ENCODE measurements at places on chromosomes 2 and 18. TPM values are rescaled to one million over a fixed set of nuclear protein-coding genes. Genes with fewer than 3 reads are reported as not detected.

The CABLES1 gene
- 23.2 TPM for polyA plus RNA-seq

The DPP10 gene
- 12.1 TPM for polyA plus RNA-seq

The KIAA2012 gene
- polyA plus RNA-seq = 0.25 TPM

The FSIP2 gene
- polyA plus RNA-seq = 6.4 TPM

The BCL2 gene
- polyA plus RNA-seq = 19.8 TPM

The OSR1 gene
- 4.4 TPM for polyA plus RNA-seq

The LRRC30 gene
- polyA plus RNA-seq = 0.11 TPM

The LINC00305 gene
- polyA plus RNA-seq = 3.1 TPM

The SPC25 gene
- 15.5 TPM for polyA plus RNA-seq

The SAG gene
- polyA plus RNA-seq = 0.07 TPM

The MSH2 gene
- polyA plus RNA-seq = 69.7 TPM

The TRIM43 gene
- polyA plus RNA-seq = 0.44 TPM

The RAPGEF4 gene
- polyA plus RNA-seq = 7.9 TPM

The EHD3 gene
- 29.1 TPM for polyA plus RNA-seq

- no peak for DNase-seq
These were observed 67.5 kb upstream of the SCG2 start for GRCh38 chr2:223669453-223670225.

DNA sequence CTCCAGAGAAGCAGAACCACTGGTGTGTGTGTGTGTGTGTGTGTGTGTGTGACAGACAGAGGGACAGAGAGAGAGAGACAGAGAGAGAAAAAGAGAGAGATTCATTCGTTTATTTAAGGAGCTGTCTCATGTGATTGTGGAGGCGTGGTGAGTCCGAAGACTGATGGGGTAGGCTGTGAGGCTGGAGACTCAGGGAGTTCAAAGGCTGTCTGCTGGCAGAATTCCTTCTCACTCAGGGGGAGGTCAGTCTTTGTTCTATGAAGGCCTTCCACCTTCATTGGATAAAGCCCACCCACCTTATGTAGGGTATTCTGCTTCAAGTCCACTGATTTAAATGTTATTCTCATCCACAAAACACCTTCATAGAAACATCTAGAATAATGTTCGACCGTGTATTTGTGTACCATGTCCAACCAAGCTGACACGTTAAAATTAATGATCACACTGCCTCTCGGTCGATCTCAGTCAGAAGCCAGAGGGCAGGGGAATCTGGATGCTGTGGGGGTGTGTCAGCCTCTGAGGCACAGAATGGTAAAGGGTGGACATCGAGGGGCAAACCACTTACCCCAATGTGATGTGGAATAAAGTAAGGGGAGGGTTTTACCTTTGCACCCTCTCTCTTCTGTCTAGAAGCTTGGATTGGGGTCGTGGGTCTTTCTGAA is 275.6 kb downstream of the SLC4A3 start:
- DNase-seq = peak; percentile 30

DNA sequence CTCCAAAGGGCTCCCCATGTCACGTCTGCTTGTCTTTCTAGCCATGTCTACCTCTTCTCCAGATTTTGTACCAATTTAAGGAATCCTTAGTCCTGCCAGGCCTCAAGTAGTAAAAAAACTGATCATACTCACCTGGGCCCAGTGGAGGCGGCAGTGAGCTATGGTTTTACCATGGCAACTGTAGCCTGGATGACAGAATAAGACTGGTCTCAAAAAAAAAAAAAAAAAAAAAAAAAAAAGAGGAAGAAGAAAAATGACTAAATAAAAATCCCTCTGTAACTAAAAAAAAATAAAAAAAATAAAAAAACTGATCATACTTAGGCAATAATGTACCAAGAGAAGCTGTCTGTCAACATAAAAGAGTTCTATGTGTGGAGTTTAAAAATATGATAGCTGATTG is 221.6 kb downstream of the NR4A2 start:
- peak; percentile 2 for DNase-seq

DNA sequence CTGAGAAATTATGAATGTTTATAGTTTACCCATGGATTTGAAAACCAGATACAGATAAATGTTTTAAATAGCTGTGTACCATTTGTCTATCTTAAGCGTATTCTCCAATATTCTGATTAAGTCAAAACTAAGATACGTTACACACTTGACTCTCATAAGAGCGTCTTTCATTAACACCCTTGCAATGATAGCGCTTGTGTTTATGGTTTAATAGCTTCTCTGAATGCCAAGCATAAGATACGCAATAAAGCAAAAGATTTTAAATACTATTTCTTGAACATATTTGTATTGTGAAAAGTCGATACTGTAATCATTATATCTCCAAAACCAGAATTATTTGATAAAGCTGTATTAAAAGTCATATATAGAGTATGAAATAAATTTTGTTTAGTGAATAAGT is 3.0 kb downstream of the CALCRL start:
- no peak for DNase-seq

DNA sequence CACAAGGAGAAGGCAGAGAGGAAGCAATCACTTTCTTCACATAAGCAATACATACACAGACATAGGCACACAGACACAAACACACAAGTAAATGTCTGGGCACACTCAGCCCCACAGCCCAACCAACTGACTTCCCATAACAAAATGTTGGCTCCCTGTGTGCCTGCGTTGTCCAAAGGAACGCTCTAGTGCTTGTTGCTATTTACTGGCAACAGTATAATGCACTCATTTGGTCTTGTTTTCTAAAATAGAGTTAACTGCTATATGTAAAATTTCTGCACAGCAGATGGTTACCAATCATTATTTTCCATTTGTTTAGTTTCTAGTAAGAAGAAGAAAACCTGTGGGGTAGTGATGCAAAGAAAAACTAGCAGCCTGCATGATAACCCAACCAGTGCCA is 16.5 kb downstream of the FIGN start:
- DNase-seq = no peak

GRCh38 chr2:216429428-216429827 is 17.1 kb downstream of the SMARCAL1 start:
- no peak for DNase-seq

- no peak for DNase-seq
These were observed 246.8 kb upstream of the TNP1 start for GRCh38 chr2:217106650-217107014.

GRCh38 chr2:160169988-160170387 is 30.1 kb downstream of the ITGB6 start:
- no peak for DNase-seq

GRCh38 chr18:37403100-37403781 is 162.4 kb downstream of the CELF4 start:
- DNase-seq = peak; percentile 78

DNA sequence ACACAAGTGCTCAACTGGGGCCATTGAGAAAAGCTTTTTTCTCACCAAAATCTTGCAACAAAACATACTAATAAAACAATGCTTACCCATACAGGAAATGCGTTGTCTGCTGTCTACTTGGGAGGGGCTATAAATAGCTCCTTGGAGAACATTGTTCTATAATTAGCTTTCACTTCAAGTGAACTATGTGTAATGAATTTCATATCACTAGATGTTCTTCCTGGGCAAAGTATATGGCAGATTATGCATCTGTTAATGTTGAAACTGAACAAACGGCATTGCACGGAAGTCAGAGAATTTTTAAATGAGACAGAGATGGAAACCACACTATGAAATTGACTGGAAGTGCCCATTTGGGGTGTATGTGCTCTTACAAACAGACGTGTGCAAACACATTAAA is 6.4 kb upstream of the NPAS2 start:
- no peak for DNase-seq

DNA sequence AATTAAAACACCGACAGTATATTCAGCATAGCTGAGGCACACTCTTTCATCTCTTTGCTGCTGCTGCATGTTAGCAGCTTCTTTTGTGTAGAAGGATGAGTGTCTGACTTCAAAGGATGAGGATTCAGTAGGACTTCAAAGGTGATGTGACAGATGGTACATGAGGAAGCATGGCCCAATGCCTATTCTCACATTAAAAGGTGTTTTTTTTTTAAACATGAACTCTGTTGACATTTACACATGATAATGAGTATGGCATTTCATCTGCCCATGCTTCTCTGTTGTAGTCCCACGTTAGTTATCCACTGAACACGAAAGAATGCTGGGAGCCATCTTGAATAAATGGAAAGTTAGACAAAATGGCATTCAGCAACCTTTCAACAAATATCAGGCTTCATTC is 1950.8 kb upstream of the PIK3C3 start:
- DNase-seq = no peak

- no peak for DNase-seq
These were observed 39.5 kb downstream of the ACSL3 start for GRCh38 chr2:222900354-222900753.

DNA sequence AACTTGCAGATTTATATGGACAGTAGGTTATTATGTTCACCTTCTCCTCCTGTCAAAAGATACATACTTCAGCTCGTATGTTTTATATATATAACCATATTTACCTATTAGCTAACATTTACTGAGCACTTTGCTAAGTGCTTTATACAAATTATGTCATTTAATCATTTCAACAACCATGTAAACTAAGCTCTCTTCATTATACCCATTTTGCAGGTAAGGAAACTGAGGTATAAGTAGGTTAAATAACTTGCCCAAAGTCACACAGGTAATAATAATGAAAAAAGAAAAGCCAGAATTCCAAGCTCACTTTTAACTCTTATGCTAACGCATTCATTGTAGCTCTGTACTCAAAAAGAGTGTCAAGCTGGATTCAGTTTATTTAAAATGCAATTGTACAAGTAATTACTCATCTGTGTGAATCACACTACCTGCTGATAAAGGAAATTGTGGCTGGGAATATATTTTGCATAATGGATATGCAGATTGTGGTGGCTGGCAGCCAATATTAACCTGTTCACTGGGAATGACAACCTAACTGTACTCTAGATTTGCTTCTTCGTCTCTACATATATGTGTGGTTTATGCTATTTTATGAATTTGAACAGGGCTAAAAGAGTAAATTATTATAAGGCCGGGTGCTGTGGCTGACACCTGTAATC is 20.6 kb downstream of the SLC16A14 start:
- DNase-seq = no peak

- no peak for DNase-seq
These were observed 35.9 kb downstream of the KCNIP3 start for GRCh38 chr2:95333056-95333455.

- DNase-seq = no peak
These were observed 46.5 kb downstream of the FARSB start for GRCh38 chr2:222609381-222609780.

DNA sequence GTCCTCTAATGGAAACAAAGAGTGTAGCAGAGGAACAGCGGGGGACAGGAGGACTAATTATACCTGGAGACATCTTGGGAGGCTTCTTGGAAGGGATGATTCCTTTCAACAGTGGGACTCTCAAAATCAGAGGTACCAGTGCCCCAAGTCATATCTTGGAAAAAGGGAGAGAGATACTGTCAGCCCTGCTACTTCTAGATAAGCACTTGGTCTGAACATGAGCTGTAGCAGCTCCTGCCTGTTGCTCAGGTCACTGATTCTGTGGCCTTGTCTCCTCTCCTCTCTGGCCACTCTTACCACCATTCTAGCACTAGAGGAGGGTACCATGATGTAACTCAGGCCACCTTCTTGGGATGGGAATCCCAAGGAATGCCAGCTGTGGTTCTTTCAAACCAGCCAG is 54.5 kb downstream of the MFSD6 start:
- DNase-seq = no peak

DNA sequence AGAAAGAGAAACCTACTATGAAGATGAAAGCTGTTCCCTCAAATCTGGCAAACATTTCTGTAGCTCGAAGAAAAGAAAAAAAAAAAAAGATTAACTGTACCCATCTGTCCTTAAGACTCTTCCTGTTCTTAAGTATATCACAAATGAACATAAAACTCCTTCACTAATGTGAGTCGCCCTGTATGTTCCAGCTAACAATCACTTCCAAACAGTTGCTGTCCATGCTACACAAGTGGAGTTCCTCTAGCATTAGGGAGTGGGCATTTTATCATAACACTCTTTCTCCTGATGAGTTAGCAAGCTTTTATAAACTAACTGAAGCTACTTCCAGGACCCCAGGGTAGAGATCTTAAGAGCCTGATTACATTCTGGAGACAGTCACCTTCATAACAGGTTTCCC is 5.8 kb downstream of the CUL3 start:
- DNase-seq = no peak

GRCh38 chr2:185757356-185757755 is 18.8 kb downstream of the FSIP2 start:
- DNase-seq = no peak

DNA sequence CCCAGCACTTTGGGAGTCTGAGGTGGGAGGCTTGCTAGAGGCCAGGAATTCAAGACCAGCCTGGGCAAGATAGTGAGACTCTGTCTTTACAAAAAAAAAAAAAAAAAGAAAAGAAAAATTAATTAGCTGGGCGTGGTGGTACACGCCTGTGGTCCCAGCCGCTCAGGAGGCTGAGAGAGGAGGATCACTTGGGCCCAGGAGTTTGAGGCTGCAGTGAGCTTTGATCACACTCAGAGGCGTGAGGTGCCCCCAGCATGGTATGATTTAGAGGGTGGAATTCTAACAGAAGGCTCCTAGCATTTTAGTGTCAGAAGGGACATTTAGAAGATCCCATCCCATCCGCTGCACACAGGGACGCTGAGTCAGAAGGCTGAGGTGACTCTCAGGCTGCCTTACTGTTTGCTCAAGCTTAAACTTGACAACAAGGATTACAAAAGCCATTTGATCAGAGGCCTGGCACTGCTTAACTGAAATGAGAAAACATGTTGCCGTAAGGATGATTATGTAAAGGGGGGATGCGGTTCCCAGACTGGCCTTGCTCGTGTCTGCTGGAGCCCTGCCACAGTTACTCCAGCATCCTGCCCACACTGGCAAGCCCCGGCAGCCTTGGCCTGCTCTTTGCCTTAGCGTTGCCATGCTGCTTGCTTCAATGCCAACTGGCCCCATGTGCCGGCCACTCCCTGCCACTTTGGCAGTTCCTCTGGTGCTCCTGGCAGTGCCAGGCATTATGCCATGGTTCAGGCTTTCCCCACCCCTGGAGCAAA is 45.6 kb upstream of the SLC1A4 start:
- no peak for DNase-seq

- no peak for DNase-seq
These were observed 3.1 kb downstream of the DCC start for GRCh38 chr18:52343138-52343537.

DNA sequence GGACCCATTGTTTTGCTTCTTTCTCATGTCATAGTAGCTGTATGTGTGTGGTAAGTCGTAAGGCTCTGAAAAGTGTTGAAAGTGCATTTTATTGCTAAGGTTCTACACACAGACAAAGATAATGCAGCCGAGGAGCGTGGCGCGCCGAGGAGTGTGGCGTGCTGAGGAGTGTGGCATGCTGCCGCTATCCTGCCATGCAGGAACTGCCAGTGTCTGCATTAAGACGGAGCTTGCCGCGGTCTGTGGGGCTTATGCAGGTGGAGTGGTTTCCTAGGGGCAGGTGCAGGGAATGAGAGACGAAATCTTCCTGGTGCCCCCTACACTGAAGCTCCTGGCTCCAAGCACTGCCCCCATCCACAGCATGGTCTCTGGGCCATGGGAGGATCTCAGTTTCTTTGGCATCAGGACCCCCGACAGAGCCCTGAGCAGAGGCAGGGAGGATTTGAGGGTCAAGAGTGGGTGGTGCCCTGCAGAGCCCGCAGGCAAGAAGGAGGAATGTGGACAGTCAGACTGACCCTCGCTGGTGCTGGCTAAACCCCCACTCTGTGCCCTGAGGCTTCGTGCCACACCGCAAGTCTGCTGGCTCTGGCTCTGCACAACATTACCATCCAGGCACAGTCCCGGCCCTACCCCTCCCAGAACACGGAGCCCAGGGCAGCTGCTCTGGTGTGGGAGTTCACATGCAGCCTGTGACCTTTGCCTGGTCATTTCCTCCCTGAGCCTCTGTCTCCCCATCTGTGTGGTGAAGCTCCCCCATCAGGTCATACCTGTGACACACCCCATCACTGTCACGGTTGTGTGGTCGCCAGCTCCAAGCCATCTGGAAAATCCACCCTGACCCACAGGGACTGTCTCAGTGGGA is 3.2 kb downstream of the SNED1 start:
- no peak for DNase-seq

- DNase-seq = no peak
These were observed 37.9 kb upstream of the CD207 start for GRCh38 chr2:70873541-70873940.

All from renal pelvis (tissue), 12 donors.